ENCODE measurements at places on chromosomes 3 and 15. TPM values are rescaled to one million over a fixed set of nuclear protein-coding genes. Genes with fewer than 3 reads are reported as not detected.

ILDR1 gene
- total RNA-seq = not detected

LRRC34 gene
- 2.4 TPM for total RNA-seq

CACNA2D2 gene
- total RNA-seq = not detected

LRRIQ4 gene
- under 0.01 TPM for total RNA-seq

FANCD2OS gene
- total RNA-seq = not detected

TRPM1 gene
- total RNA-seq = not detected

LYZL4 gene
- 0.39 TPM for total RNA-seq

CAMKV gene
- total RNA-seq = not detected

IMPG2 gene
- 1.2 TPM for total RNA-seq

GATA2 gene
- total RNA-seq = 9.4 TPM

LRRC15 gene
- under 0.01 TPM for total RNA-seq
